ENCODE measurements at places on chromosomes 5 and 9.

GRCh38 chr5:56848206-56848605 is 32.9 kb downstream of the MAP3K1 start:
- DNase-seq, result no peak

DNA sequence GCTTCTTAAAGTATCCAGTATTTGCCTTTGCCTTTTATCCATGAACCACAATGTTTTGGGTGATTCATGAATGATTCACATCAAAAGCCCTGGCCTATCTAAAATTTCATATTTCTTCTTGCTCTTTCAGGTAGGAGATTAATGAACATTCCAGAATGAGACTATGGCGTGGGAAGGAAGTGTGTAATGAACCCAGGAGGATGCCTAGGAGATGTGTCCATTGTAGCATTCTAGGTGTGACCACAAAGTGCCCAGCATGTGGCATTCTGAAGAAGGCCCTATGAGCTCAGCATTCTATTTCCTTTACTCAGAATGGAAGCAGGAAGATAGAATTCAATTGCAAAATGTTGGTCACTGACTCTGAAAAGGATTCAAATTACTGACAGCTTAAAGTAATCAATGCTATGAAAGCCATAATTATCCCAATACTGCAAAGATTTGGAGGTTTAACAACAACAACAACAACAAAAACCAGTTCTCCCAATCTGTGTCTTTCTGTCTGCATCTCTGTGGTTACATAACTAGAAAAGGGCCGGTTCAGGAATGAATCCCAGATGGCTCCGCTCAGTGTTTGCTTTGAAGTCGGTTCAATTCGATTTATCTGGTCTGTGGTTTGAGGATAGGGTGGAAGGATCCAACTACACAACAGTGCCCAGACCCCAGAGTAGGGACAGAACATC is 126.7 kb downstream of the FOXD1 start:
- peak; percentile 92 for DNase-seq

DNA sequence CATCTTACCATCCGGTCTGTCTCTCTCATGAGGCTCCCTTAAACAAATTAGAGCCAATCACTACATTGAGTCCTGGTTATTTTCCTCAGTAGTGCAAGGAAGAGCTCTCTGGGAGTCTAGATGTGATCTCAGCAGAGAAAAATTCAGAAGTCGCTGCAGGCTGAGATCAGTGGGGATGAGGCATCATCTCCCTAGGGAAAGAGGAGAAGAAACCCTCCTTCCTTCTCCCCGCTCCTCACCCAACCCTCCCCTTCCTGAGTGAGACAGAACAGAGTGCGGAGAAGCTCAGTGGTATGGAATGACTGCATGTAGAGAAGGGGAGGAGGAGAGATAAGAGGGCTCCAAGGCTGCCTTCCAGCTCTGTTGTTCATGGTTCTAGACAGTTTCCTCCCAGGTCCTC is 80.5 kb downstream of the PAPPA start:
- peak; percentile 97 for DNase-seq

DNA sequence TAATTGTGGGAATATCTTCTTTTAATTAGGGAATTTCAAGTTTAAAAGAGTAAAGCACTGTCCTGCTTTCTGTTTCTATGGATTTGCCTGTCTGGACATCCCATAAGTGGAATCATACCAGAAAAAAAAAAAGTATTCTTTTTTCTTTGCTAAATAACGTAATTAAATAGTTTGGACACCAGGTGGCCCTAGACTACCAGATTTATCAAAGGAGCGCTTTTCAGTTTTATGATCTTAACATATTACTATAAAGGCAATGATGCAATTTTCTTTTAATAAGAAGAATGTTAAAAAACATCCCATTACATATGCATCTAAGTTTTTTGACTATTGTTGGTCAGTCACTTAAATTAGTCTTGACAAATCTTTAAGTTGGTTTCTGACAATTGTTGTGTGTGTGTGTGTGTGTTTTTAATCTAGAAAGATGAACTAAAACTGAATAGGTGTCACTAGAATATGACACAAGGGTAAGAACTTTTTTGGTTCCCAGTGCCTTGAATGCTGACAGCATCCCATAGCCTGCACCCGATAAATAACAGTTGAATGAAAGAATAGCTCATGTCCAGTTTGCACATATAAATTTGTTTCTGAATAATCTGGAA is 49.5 kb downstream of the C5orf22 start:
- DNase-seq, result peak; percentile 73

DNA sequence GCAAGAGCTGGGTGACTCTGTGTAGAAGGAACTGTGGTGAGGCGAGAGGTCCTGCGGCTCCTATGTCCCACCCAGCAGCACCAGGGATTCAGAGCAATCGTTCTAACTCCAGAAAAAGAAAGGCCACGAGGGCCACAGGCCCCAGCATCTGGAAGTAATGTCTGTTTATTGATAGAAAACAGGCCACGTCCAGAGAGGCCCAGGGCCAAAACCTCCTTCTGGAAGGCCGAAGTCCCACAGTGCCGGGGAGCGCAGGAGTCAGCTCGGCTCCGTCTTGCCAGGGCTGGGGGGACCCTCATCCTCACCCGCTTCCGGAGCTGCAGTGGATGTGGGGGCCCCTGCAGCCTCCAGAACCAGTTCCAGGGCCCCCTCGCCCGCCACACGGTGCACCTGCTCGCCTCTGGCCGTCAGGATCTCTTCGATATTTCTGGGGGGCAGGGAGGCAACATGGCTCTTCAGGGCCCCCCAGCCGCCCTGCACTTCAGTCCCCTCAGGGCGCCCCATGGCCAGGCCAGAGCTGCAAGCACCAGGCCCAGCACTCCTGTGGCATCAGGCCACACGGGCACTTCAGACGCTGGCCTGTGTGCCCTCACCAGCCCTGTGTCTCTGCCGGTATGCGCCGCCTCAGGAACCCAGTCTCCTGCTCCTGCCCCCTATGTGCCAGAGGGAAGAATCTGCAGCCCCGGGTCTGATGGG is 1.6 kb downstream of the DNLZ start:
- no peak for DNase-seq

DNA sequence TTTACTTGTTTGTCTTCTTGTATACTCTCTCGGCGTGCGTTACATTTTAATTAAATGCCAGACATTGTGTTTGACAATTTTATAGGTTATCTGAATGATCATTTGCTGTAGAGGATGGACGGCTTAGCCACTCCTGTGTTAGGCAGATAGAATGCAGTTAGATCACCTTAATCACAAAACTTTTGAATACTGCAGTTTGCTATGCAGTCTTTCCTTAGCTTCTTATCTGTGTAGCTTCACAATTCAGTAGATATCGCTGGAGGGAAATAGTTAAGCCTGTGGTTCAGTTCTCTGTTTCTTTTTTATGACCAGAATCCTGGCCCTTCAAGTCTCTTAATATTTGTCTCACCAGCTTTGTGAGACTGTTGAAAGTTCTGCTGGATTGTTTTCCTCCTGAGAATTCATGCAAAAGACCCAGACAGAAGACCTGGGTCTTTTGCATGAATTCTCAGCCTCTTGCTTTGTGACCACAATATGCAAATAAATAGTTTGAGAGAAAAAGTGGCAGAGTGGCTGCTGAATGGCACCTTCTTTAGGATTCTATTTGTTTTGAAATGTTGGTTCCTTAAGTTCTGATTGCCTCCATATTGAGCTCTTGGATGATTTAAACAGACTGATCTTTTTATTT is 40.2 kb downstream of the RASA1 start:
- DNase-seq, result no peak

DNA sequence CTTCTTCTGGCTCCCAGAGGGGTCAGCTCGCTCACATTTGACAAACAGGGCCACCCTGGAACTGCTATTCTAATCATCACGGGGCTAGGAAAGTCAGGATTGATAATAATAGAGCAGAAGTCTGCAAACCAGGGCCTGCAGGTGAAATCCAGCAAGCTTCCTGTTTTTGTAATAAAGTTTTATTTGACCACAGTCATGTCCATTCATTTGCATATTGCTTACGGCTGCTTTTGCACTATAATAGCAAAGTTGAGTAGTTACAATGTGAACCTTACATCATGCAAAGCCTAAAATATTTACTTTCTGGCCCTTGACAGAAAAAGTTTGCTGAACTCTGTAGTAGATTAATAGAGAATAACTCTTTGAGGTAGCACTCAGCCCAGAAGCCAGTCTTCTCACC is 63.2 kb upstream of the CTXN3 start:
- DNase-seq, result no peak
